ENCODE measurements at places on chromosomes 2 and 18.

DNA sequence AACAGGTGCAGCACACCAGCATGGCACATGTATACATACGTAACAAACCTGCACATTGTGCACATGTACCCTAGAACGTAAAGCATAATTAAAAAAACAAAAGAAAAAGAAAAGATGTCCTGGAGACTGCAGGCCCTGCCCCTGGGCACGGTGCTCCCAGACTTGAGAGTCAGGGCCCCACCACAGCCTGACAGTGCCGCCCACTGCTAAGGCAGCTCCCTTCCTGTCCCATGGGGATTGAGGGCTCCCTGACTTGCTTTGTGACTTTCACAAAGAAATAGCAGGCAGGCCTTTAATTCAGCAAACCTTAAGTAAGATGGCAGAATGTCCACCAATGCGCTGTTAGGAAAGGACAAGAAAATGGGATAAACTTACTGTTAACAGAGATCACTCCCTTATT lies 116.8 kb downstream of the NDUFA10 start:
- no peak for DNase-seq

DNA sequence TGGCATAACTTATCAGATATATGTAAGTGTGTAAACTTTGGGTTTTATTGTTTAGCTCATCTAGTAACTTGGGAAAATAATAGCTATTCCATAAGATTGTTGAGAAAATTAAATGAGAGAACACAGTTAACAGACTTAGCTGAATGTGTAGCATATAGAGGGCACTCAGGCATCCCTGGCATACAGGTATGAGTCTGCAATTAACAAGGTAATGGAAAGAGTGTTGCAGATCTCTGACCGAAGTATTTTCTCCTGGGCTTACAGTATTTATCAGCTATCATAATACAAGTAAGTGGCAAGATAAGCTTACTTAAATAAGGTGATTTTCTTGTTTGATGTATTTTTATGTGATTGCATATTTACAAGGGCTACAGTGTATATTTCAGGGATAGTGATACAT lies 7.9 kb upstream of the COBLL1 start:
- DNase-seq: no peak

DNA sequence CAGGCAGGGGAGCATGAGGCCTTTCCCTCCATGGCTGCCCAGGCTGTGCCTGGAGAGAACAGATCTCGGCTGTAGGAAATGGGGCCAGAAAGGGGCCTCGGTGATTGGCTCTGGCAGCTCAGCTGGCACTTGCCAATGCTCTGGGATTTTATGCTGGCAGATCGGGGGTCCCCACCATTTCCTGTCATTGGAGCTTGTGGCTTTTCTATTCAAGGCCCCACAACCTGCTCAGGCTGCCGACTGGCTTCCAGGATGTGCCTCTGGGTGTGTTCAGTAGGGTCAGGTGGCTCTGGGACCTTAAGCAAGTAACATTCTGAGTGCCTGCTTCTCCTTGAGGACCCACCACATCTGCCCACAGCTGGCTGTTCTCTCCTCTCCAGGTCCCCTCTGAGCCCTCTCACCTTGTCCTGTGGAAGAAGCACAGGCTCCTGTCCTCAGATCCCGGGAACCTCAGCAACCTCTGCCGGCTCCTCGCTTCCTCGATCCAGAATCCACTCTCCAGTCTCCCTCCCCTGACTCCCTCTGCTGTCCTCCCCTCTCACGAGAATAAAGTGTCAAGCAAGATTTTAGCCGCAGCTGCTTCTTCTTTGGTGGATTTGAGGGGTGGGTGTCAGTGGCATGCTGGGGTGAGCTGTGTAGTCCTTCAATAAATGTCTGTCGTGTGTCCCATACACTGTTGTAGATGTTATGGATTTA lies 4.2 kb downstream of the GNLY start:
- no peak for DNase-seq

- DNase-seq: no peak
Observed at GRCh38 chr2:237438080-237438940, 24.3 kb upstream of the COL6A3 start.

DNA sequence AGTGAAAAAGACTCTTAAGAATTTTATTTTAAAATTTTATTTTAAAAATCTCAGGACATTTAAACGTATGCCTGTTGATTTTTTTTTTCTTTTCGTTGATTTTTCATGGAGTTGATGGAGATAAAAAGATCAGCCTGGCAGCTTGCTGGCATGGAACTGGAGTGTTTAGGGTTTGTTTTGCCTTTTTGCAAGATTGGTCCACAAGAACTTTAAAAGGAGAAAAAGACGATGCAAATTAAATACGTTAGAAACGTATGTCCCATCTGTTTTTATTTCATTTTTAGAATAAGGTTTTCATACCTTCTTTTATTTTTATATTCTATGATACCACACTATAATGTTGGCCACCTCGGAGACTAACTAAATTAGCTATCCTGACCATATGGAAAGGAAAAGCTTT lies 254.9 kb downstream of the ARHGAP15 start:
- no peak for DNase-seq

- peak; percentile 55 for DNase-seq
Observed at GRCh38 chr2:173076581-173077345, 1.1 kb downstream of the MAP3K20 start.
